Body of pancreas (tissue), 4 donors: ENCODE measurements at places on chromosomes 2 and 18.

GRCh38 chr2:39033980-39034379 is 86.9 kb downstream of the SOS1 start:
- no peak overlapping the region for H3K27ac ChIP-seq
- no peaks in the 10 kb centered on the region for H3K27me3 ChIP-seq
- H3K4me3 ChIP-seq, result no peak overlapping the region
- H3K36me3 ChIP-seq, result no peaks in the 10 kb centered on the region
- DNase-seq, result no peak
- no peaks in the 10 kb centered on the region for H3K4me1 ChIP-seq

GRCh38 chr2:235639428-235639773 is 145.6 kb downstream of the AGAP1 start:
- H3K36me3 ChIP-seq, result no peaks in the 10 kb centered on the region
- no peak overlapping the region for H3K4me3 ChIP-seq
- H3K27me3 ChIP-seq, result no peaks in the 10 kb centered on the region
- peak; percentile 32 for DNase-seq
- H3K27ac ChIP-seq, result no peak overlapping the region

DNA sequence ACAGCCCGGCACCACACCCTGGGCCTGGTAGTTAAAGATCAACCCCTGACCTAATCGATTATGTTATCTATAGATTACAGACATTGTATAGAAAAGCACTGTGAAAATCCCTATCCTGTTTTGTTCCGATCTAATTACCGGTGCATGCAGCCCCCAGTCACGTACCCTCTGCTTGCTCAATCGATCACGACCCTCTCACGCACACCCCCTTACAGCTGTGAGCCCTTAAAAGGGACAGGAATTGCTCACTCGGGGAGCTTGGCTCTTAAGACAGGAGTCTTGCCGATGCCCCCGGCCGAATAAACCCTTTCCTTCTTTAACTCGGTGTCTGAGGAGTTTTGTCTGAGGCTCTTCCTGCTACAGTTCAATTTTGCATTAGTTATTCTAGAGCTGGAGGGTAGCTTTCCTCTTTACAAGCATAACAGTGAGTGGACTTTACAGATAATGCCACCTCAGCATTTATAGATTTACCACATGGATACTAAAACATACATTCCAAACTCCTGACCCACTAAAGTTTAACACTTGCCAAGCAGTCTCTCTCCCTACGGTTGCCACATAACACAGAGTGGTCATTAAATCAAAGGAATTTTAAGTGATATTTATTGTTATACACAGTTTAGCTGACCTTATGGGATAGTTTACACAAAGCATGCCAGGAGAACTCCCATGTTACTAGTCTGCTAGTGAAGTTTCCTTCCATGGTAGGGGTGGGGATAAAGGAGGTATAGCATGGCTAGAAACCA is 101.0 kb downstream of the EVA1A start:
- no peak overlapping the region for H3K4me3 ChIP-seq
- H3K36me3 ChIP-seq, result no peaks in the 10 kb centered on the region
- no peaks in the 10 kb centered on the region for H3K4me1 ChIP-seq
- DNase-seq, result no peak
- H3K27ac ChIP-seq, result no peak overlapping the region
- H3K27me3 ChIP-seq, result no peaks in the 10 kb centered on the region

GRCh38 chr18:9695605-9696004 is 12.5 kb upstream of the RAB31 start:
- no peak for DNase-seq
- no peak overlapping the region for H3K4me3 ChIP-seq
- H3K4me1 ChIP-seq, result no peaks in the 10 kb centered on the region
- H3K27ac ChIP-seq, result no peak overlapping the region
- no peaks in the 10 kb centered on the region for H3K36me3 ChIP-seq

GRCh38 chr18:9617006-9617542 is 2.7 kb upstream of the PPP4R1 start:
- no peak for DNase-seq
- H3K27ac ChIP-seq, result no peak overlapping the region
- no peaks in the 10 kb centered on the region for H3K27me3 ChIP-seq
- H3K36me3 ChIP-seq, result no peaks in the 10 kb centered on the region

GRCh38 chr2:63249161-63249560 is 198.5 kb downstream of the OTX1 start:
- no peaks in the 10 kb centered on the region for H3K36me3 ChIP-seq
- no peak overlapping the region for H3K4me3 ChIP-seq
- no peaks in the 10 kb centered on the region for H3K27me3 ChIP-seq
- H3K4me1 ChIP-seq, result no peaks in the 10 kb centered on the region
- no peak for DNase-seq

GRCh38 chr2:41940060-41940744 is 107.6 kb upstream of the PKDCC start:
- no peaks in the 10 kb centered on the region for H3K4me1 ChIP-seq
- H3K36me3 ChIP-seq, result no peaks in the 10 kb centered on the region
- no peaks in the 10 kb centered on the region for H3K27me3 ChIP-seq

- H3K27me3 ChIP-seq, result no peaks in the 10 kb centered on the region
- H3K4me1 ChIP-seq, result no peaks in the 10 kb centered on the region
- H3K4me3 ChIP-seq, result no peak overlapping the region
- no peaks in the 10 kb centered on the region for H3K36me3 ChIP-seq
- no peak for DNase-seq
- H3K27ac ChIP-seq, result no peak overlapping the region
These were observed 511.6 kb downstream of the ARHGAP15 start for GRCh38 chr2:143640826-143641225.

GRCh38 chr2:209936106-209936666 is 66.3 kb upstream of the RPE start:
- H3K4me3 ChIP-seq, result no peak overlapping the region
- peaks cover 35% of the 10 kb centered on the region for H3K4me1 ChIP-seq
- no peaks in the 10 kb centered on the region for H3K27me3 ChIP-seq
- peak overlapping the region; percentile 2 for H3K27ac ChIP-seq
